Tracheal epithelial cell (primary cell): ENCODE measurements at places on chromosomes 12 and 14. TPM values are rescaled to one million over a fixed set of nuclear protein-coding genes. Genes with fewer than 3 reads are reported as not detected.

Gene OAS3
- 7.2 and 11.1 TPM in 2 replicates for total RNA-seq

Gene MYG1
- total RNA-seq, result 34.5 and 43.1 TPM in 2 replicates

Gene TAS2R8
- not detected in 2 replicates for total RNA-seq

Gene TAS2R10
- total RNA-seq, result 0.21 and 0.24 TPM in 2 replicates
